Fibroblast of skin of left quadriceps (primary cell): ENCODE measurements at places on chromosomes 3 and 15.

GRCh38 chr3:185316740-185317412 lies 46.1 kb upstream of the MAP3K13 start:
- no peak for DNase-seq

DNA sequence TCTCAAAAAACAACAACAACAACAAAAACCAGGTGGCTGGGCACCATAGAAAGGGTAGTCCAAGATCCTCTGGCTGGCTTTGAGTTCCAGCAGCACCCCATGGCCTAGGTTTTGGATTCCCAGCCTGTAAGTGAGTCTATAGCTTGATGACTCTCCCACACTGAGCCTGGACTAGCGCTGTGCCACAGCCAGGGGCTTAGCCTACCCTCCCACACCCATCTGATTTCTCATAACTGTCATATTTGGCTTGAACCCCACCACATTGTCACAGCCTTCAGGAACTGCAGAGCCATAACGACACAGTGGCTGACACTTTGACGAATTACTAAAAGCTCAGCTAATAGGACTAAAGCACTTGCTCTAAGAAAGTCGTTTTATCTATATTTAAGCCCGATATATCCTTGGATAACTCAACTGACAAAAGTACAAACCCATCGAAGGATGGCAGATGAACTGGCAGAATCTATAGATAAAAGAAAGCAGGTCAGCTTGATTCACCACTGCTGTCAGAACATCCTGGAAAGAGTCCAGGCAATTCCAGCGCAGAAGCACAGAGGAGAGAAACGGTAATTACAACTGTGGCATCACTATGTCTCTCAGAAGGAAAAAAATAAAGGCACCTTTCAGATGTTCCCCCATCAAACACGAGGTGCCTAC lies 62.1 kb downstream of the HOMER2 start:
- DNase-seq = no peak

DNA sequence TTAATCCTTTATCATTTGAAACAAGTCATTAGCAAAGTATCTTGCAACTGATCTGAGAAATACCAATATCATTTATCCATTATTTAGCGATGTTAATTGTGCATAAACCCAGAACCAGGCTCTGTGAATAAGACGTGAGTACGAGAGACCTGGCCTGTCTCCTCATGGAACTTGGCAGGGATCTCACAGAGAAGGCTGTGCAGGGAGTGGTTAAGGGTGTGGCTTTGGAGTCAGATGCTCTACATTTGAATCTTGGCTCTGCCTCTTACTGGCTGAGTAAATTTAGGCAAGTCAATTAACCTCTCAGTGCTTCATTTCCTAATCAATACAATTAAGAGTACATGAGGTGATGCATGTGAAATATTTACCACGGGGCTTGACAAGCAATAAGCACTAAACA lies 39.9 kb upstream of the TBL1XR1 start:
- no peak for DNase-seq

DNA sequence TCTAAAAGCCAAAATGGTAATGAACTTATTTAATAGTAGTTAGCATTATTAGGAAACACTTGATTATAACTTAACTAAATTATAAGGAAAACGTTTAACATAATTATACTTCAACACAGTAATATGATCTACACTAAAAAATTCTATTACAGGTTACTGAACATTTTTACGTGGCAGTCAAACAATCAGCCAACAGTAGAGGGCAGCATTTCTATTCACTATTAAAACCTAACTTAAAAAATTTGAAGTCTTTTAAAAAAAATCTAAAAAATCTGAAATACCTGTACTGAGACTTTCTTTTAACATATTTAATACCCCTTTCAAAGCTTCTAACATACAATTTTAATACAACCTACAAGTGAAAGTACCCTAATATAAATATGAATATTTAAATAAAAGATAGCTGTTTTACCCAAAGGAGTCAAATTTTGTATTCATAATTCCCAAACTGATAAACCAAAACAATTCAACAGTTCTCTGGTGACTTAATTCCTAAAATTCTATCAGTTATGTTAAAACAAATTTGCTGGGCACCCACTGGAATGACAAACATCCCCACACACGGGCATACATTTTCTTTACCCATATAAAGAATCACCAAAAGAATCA lies 41.5 kb downstream of the DLG1 start:
- peak; percentile 26 for DNase-seq

DNA sequence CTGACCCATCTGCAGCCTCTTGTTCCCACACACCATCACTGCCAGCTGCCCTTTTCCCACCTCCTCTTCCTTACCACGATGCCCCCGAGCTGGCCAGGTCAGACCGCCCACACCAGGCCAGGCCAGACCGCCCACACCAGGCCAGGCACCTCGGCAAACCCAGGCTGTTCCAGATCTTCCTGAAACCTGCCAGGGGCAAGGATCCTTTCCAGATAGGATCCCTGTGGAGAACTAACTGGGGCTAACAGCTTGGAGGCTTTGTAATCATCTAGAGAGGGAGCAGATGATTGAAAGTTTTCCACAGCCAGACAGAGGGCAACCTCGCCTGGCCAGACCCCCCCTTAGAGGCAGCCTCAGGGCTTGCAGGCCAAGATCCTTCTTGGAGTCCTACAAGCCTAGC lies 287.3 kb upstream of the TLE3 start:
- no peak for DNase-seq
